Suprapubic skin (tissue), 4 donors: ENCODE measurements at places on chromosomes 16 and 17. TPM values are rescaled to one million over a fixed set of nuclear protein-coding genes. Genes with fewer than 3 reads are reported as not detected.

DNA sequence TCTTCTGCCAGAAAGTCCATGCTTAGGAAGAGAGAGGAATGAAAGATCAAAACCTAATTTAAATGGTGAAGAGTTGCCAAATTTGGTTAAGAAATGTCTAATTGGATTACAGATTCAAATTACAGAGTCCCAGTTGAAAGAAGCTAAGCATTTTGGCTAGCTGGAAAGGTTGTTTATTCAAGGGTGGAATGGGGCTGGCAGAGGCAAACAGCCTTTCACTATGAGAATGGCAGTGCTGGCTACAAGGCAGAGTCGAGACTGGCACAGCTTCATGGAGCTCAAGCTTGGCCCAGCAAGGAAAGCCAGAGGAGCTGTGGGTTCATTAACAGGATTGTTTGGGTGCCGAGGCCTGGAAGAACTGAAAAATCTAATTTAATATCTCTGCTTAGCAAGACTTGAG, 13.6 kb downstream of the MAP3K3 start:
- no peak for DNase-seq
- no peak overlapping the region for H3K27ac ChIP-seq

- no peaks in the 10 kb centered on the region for H3K36me3 ChIP-seq
- H3K4me1 ChIP-seq: peaks cover 64% of the 10 kb centered on the region
- no peaks in the 10 kb centered on the region for H3K27me3 ChIP-seq
- H3K27ac ChIP-seq: peak overlapping the region; percentile 38
- DNase-seq: no peak
Observed at GRCh38 chr17:82882715-82883418, 43.0 kb upstream of the ZNF750 start.

- no peaks in the 10 kb centered on the region for H3K36me3 ChIP-seq
- no peak overlapping the region for H3K27ac ChIP-seq
- H3K4me1 ChIP-seq: peaks cover 13% of the 10 kb centered on the region
Observed at GRCh38 chr16:22016927-22017326, 9.0 kb downstream of the MOSMO start.

KRT12 gene
- total RNA-seq: not detected

CACNG3 gene
- total RNA-seq: not detected

SLFN13 gene
- 6.1 TPM for total RNA-seq

WNK4 gene
- not detected for total RNA-seq

SLC6A4 gene
- total RNA-seq: 0.42 TPM

MIS12 gene
- 5.8 TPM for total RNA-seq

- DNase-seq: no peak
- no peaks in the 10 kb centered on the region for H3K36me3 ChIP-seq
- peaks cover 3% of the 10 kb centered on the region for H3K4me1 ChIP-seq
Observed at GRCh38 chr17:62902531-62903220, 63.4 kb upstream of the TANC2 start.

GRCh38 chr17:33779234-33779591, 475.9 kb upstream of the CCL2 start:
- no peak overlapping the region for H3K4me3 ChIP-seq
- H3K27me3 ChIP-seq: peaks cover 39% of the 10 kb centered on the region
- no peak for DNase-seq
- H3K36me3 ChIP-seq: no peaks in the 10 kb centered on the region

GRCh38 chr17:36059406-36059805, 4.7 kb upstream of the CCL18 start:
- no peak for DNase-seq
- no peak overlapping the region for H3K27ac ChIP-seq
- no peaks in the 10 kb centered on the region for H3K27me3 ChIP-seq
- no peaks in the 10 kb centered on the region for H3K36me3 ChIP-seq

DNA sequence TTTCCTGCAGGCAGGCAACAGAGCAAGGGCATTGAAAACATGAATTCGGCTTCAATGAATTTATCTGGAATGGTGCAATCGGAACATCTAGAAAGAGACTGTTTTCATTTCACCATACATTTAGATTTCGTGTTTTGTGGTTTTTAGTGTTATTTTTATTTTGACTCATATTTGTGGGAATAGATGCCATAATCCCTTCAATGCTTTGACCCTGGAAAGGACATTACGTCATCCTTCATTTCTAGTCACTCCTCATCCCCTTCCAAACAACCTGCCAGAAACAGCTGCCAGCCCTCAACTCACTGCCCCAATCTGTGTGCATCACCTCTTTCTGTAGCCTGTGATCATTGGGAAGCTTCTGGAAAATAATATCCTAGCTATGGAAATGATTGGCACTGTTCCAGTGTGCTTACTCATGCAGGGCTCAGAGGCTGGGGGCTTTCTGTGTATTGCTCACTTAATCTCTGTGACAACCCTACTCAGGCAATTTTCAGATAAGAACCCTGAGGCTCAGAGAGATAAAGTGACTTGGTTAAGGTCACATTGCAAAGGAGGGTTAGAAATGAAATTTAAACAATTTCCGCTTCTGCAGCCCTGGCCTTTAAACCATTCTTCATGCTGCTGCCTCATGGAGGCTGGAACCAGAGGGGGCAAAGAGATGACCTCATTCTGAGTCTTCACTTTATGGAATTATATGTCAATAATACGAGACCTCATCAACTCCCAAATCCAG, 9.5 kb upstream of the KSR1 start:
- H3K36me3 ChIP-seq: no peaks in the 10 kb centered on the region
- no peaks in the 10 kb centered on the region for H3K4me1 ChIP-seq
- H3K4me3 ChIP-seq: no peak overlapping the region

GRCh38 chr16:57060323-57061083, 31.9 kb upstream of the CPNE2 start:
- peaks cover 12% of the 10 kb centered on the region for H3K4me1 ChIP-seq
- no peak for DNase-seq
- no peak overlapping the region for H3K4me3 ChIP-seq
- peak overlapping the region; percentile 80 for H3K27ac ChIP-seq

DNA sequence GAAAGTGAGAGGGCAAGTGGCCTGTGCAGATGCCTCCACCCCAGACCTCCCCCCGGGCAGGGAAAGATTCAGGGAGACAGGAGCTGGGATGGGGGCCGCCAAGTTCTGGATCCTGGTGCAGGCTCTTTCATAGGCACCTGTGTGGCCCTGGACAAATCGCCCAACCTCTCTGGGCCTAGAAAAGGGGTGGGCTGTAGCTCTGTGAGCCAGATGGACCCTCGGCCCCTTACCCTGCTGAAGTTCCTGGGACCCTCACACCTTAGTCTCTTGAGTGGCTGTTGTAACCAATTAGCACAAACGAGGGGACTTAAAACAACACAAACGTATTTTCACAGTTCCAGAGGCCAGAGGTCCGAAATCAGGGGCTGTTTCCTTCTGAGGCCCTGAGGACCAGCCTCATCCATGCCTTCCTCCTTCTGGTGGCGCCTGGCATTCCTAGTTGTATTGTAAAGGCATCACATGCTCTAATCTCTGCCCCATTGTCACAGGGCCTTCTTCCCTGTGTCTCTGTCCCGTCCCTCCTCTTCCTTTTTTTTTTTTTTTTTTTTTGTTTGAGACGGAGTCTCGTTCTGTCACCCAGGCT, 352.6 kb downstream of the SEC14L1 start:
- H3K4me1 ChIP-seq: peaks cover 23% of the 10 kb centered on the region
- peaks cover 74% of the 10 kb centered on the region for H3K36me3 ChIP-seq
- no peak overlapping the region for H3K27ac ChIP-seq
- peak; percentile 54 for DNase-seq

- H3K36me3 ChIP-seq: no peaks in the 10 kb centered on the region
- H3K27ac ChIP-seq: no peak overlapping the region
- peak; percentile 9 for DNase-seq
- H3K4me3 ChIP-seq: no peak overlapping the region
Observed at GRCh38 chr17:57684711-57685498, 60.2 kb downstream of the CCDC182 start.

GRCh38 chr17:36742267-36743000, 141.1 kb downstream of the MRM1 start:
- no peaks in the 10 kb centered on the region for H3K4me1 ChIP-seq
- DNase-seq: no peak
- H3K36me3 ChIP-seq: no peaks in the 10 kb centered on the region
- no peak overlapping the region for H3K27ac ChIP-seq

GRCh38 chr17:74526681-74527080, 4.6 kb downstream of the CD300LB start:
- H3K36me3 ChIP-seq: no peaks in the 10 kb centered on the region
- peaks cover 2% of the 10 kb centered on the region for H3K27me3 ChIP-seq
- no peak overlapping the region for H3K4me3 ChIP-seq
- H3K27ac ChIP-seq: no peak overlapping the region
- peak; percentile 9 for DNase-seq
- H3K4me1 ChIP-seq: no peaks in the 10 kb centered on the region

DNA sequence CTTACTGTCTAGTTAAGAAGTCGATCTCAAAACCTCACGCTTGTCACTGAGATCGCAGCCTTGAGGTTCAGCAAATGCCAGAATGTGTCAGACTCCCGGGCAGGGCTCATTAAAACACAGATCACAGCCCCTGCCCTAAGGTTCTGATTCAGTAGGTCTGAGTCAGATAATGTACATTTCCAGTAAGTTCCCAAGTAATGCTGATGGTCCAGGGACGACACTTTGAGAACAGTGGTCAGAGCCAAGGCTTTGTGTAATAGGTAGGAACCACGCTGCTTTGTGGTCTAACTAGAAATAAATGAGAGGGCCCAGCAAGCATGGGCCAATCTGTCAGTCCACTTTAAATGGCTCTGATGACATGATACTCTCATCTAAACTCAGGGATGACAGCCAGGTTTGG, 228.6 kb downstream of the ZFHX3 start:
- DNase-seq: no peak
- H3K4me1 ChIP-seq: no peaks in the 10 kb centered on the region
- no peak overlapping the region for H3K27ac ChIP-seq
- H3K4me3 ChIP-seq: no peak overlapping the region
- H3K27me3 ChIP-seq: no peaks in the 10 kb centered on the region

CCDC200 gene
- not detected for total RNA-seq

CTRL gene
- total RNA-seq: 2.7 TPM

DNA sequence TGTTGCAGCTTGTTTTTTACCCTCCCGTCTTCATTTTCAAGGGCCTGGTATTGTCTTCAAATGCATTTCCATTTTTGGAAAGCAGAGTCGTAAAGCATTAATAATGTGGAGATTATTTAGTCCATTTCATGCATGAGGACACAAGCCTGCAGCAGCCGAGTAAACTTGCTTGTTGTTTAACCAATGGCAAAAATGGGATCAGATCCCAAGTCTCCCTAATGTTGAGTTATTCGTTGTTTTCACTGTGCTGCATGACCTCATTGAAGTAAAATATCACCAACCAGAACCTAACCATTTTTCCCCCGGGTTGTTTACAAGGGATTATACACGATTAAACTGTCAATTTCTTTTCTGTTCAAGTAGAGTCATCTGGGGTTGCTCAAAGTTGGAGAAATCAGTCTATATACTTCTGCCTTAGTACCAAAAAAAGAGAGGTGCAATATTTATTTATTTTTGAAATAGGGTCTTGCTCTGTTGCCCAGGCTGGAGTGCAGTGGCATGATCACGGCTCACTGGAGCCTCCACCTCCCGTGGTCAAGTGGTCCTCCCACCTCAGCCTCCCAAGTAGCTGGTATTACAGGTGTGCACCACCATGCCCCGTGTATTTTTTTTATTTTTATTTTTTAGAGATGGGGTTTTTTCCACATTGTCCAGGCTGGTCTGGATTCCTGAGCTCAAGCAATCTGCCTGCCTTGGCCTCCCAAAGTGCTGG, 12.4 kb downstream of the AMZ2 start:
- no peaks in the 10 kb centered on the region for H3K27me3 ChIP-seq
- peaks cover 13% of the 10 kb centered on the region for H3K4me1 ChIP-seq
- no peak overlapping the region for H3K4me3 ChIP-seq
- no peak for DNase-seq
- H3K27ac ChIP-seq: no peak overlapping the region

- no peak overlapping the region for H3K27ac ChIP-seq
- DNase-seq: no peak
- H3K4me3 ChIP-seq: no peak overlapping the region
- H3K27me3 ChIP-seq: no peaks in the 10 kb centered on the region
- H3K4me1 ChIP-seq: no peaks in the 10 kb centered on the region
Observed at GRCh38 chr17:11372692-11373091, 131.7 kb downstream of the SHISA6 start.

DNA sequence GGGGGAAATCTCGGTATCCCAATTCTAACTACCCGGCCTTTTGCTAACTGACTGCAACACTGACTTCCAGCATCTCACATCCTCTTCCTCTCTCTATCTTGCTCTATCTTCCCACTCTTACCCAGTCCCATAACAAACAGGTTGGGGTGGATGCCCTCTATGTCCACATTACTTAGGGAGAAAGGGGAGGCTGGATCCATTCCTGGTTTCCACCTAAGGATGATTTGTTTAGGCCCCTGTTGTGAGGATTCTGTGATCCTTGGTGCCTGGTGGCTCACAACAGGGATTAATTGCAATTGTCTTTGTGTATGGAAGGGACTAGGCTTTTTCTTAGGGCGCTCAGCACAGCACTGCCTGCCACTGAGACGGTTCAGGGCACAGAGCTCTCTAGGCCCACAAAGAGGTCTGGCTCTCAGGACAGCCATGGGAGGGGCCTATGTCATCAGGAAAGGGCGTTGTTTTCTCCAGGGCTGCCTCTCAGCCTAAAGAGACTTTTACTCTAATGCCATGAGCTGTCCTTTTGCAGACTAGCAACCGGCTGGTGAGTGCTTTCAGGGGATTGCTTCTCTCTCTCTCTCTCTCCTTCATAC, 612.1 kb upstream of the SALL1 start:
- H3K4me1 ChIP-seq: peaks cover 7% of the 10 kb centered on the region
- peaks cover 37% of the 10 kb centered on the region for H3K27me3 ChIP-seq
- no peak for DNase-seq
- no peak overlapping the region for H3K4me3 ChIP-seq
- H3K27ac ChIP-seq: no peak overlapping the region
- H3K36me3 ChIP-seq: no peaks in the 10 kb centered on the region

DNA sequence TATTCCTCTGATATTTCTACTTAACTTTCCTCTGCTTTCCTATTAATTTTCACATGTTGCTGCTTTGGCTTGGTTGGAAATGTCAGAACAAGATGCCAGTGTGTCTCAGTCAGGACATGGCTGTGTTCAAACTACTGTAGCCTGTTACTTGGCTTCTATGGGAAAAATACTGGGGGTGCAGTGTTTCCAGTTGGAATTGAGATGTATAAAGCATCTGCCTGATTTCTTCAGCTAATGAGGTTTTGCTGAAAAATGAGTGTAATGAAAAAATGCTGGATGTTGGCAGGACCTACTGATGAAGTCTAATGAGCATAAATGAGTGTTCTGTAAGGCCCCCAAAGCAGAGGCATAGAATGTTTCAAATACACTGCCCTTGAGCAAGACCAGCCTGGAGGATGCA, 166.6 kb downstream of the PHKB start:
- no peaks in the 10 kb centered on the region for H3K36me3 ChIP-seq
- no peaks in the 10 kb centered on the region for H3K4me1 ChIP-seq
- no peak for DNase-seq

GRCh38 chr16:24116989-24117388, 139.1 kb upstream of the CACNG3 start:
- H3K4me1 ChIP-seq: no peaks in the 10 kb centered on the region
- H3K36me3 ChIP-seq: no peaks in the 10 kb centered on the region
- DNase-seq: no peak
- H3K27ac ChIP-seq: no peak overlapping the region

DNA sequence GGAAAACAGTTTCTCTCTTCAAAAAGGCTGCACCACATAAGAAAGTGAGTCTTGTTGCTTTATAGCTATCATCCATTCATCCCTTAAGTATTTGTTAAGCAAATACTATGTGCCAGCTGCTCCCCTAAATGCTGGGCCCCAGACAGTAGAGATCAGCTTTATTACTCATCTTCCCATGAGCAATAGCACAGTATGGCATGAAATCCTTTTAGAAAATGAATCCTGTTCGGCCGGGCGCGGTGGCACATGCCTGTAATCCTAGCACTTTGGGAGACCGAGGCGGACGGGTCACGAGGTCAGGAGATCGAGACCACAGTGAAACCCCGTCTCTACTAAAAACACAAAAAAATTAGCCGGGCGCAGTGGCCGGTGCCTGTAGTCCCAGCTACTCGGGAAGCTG, 99.5 kb downstream of the MYO1D start:
- H3K27me3 ChIP-seq: no peaks in the 10 kb centered on the region
- H3K4me1 ChIP-seq: no peaks in the 10 kb centered on the region
- no peak for DNase-seq
- no peaks in the 10 kb centered on the region for H3K36me3 ChIP-seq
